Amniotic stem cell (primary cell): ENCODE measurements at places on chromosomes 11 and 22.

- no peak for DNase-seq
Measured at GRCh38 chr22:21457023-21457787, 10.0 kb upstream of the TMEM191C start.

DNA sequence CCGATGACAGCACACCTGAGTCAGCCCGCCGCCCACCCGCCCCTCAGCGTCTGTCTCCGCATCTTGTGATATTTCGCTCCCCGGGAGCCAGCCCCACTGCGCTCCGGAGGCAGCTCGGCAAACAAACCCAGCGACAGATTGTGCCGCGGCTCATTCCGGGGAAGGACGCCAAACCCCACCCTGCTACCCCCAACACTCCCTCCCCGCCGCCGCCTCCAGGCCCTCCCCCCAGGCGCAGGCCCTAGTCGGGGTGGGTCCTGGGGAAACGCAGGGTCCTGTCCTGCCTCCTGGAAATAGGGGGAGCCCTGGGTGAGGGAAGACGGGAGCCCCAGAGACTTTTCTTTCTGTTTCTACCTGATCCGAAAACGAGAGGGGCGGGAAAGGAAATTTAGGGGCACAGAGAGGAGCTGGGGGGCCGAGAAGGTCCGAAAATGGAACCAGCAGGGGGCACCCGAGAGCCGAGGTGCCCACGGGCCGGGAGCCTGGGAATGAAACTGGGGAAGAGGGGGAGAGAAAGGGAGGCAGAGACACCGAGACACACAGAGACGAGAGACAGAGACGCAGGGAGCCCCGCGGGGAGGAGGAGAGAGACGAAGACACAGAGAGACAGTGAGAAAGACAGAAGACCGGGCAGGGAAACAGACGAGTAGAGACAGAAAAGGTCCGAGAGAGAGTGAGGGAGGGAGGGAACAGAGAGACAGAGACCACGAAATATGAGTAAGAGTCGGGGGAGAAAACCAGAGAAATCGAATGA lies 1.7 kb upstream of the RTN4RL2 start:
- DNase-seq = no peak

GRCh38 chr11:64878223-64878493 lies 263 bp downstream of the EHD1 start:
- no peak for DNase-seq

GRCh38 chr11:48029681-48030290 lies 49.4 kb downstream of the PTPRJ start:
- DNase-seq = no peak

- no peak for DNase-seq
Measured at GRCh38 chr11:117903505-117904382, 25.5 kb downstream of the TMPRSS13 start.

DNA sequence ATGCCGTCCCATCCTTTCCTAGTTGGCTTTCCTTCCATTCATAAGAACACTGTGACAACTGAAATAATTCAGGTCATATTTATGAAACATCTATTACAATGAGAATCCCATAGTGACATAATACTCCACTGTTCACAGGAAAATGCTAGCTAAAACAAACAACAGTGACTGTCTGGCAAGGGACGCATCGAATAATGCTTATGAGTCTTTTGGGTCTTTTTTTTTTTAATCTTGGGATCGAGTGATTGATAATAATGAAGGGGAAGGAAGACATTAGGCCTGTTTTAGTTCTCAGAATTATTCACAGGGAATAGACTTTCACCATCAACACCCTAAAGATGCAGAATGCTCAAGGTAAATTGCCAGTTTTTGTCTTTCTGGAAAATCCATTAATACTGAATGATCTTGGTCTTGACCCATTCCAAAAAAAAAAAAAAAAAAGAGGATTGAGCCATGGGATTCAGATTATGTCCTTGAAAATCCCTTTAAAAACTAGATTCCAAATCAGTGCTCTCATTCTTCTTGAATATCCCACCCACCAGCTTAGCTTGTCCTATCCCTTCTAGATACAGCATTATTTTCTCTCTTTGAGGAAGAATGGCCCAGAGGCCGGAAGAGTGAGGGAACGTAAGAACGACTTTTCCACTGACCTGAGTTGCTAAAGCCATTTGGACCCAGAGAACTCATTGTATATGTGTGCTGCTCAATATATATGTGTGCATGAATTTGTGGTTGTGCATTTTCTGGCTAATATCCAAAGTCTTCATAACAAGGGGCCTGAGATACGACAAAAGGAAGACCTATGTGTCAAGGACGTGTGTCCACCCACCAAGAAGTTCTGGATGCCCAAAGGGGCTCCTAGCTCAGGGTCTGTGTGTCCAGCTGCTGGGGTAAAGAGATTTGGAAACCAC lies 35.2 kb upstream of the CREB3L1 start:
- no peak for DNase-seq

DNA sequence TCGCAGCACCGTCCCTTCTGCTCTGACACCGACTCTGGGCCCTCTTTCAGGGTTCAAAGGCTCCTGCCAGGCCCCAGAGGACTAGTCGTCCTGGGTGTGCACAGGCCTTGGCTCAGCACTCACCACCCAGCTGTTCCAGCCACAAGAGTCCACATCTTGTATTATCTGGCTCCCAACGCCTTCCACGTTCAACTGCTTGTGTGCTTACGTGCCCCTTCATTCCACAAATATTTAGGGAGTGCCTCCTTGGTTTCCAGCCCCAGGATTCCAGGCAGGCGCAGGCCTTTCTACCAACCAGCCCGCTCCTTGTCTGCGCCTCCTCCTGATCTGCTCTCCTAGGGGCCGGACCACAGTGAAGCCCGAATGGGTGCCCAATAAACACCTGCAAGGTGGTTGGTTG lies 70.9 kb downstream of the SCUBE1 start:
- DNase-seq = no peak

GRCh38 chr11:112115386-112115785 lies 28.7 kb downstream of the SDHD start:
- no peak for DNase-seq

DNA sequence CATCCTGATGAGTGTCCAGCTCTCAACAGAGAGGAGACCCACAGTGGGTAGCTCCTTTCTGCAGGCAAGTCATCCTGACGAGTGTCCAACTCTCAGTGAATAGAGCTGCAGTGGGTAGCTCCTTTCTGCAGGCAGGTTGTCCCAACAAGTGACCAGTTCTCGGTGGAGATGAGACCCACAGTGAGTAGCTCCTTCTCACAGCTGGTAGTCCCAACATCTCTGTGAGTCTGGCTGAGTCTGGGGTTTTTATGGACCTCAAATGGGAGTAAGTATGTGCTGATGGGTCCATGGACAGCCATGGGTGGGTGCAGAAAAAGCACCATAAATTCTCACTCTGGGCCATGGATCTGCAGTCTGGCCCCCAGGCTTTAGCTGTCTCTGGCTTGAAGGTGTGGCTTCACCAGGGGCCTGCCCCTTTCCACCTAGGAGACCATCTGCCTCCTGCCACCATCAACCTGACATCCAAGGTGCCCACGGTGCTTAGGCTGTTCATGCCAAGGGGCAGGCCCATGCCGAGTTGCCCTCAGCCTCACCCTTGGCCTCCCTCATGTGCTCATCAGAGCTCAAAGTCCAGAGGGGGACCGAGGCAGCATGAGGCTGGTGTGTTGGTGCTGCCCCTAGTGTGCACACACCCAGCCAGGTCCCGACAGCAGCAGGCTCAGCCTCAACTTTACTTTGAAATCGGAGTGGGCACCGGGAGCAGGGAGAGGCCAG lies 15.3 kb downstream of the NPAT start:
- DNase-seq = no peak

- peak; percentile 27 for DNase-seq
Measured at GRCh38 chr11:45658292-45658991, 7.0 kb downstream of the CHST1 start.

DNA sequence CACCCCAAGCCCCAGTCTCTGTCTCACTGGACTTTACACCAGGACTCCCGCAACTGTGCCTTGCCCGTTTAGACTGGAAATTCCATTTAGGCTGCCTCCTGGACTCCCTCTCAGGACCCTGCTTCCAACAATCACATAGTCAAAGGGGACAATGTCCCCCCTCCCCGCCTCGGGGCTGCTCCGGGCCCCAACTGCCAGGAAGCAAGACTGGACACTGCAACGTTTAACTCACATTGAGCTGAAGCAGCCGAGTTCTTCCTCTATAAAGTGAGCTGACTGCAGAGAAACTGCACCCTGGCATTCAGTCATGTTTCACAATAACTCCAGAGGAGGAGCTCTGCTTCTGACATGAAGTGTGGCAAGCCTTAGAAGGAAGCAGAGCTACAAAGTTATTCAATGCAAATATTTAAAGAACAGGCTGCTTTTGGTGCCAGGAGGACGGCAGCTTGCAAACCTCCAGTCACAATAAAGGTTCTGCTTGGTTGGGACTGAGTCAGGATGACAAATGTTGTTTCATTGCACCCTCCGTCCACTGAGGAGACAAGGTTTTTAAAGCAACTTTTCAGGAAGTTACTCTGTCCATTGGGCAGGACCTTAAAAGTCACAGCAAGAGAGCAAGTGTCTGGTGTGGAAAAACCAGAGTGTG lies 19.9 kb downstream of the PACSIN2 start:
- DNase-seq = peak; percentile 86

- peak; percentile 44 for DNase-seq
Measured at GRCh38 chr22:29912605-29913398, 29.8 kb downstream of the MTMR3 start.

- no peak for DNase-seq
Measured at GRCh38 chr11:32852207-32852606, 22.5 kb downstream of the PRRG4 start.

DNA sequence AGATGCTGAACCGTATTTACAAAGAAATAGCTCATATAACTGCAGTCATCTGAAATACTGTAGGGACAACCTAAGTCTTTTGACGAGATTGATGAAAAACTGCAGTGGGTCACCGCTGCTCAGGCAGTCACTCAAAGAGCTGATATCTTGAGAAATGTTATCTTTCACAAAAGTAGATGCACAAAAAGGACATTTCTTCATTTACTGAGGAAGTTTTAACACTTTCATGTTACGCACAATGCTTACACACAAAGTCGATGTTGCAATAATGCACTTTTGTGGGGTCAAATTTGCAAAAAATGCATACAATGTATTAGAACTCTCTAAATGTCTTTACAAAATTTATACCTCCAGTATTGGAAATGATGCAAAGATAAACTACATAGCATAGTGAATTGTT lies 16.2 kb upstream of the OR10V1 start:
- no peak for DNase-seq

GRCh38 chr22:50061141-50061823 lies 3.2 kb upstream of the TTLL8 start:
- DNase-seq = no peak

GRCh38 chr22:24521791-24522245 lies 26.7 kb downstream of the UPB1 start:
- DNase-seq = no peak

GRCh38 chr22:47858773-47859306 lies 1096.4 kb downstream of the TBC1D22A start:
- DNase-seq = no peak

DNA sequence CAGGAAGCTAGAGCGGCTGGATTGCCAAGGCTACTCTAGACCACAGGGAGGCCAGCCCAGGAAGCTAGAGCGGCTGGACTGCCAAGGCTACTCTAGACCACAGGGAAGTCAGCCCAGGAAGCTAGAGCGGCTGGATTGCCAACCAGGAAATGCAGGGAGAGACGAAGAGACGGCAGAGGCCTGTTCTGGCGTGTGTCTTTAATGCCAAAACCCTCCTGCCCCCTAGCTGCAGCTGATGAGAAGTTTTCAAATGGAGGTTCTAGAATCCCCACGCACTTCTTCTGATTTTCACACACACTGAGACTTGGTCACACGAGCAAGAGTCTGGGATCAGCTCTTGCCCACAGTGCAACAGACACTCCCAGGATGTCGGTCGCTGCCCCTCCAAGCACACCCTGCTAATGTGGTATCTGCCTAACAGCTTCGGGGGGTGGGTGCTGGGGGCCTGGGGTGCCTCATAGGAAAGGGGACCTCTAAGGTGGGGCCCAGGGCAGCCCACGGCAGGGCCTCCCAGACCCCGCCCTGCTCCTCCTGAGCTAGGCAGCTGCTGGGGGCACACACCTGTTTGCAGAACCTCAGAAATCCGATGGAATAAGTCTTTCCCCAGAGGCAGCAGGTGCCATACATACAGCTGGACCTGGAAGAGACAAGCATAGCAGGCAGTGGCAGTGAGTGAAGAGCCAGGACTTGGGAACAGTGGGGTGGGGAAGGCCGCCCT lies 28.5 kb downstream of the MAFF start:
- DNase-seq = no peak

GRCh38 chr11:33941637-33942160 lies 49.8 kb upstream of the LMO2 start:
- no peak for DNase-seq

GRCh38 chr11:46142561-46142960 lies 21.3 kb upstream of the PHF21A start:
- DNase-seq = no peak

- no peak for DNase-seq
Measured at GRCh38 chr11:46375392-46376101, 5.9 kb upstream of the MDK start.

- DNase-seq = no peak
Measured at GRCh38 chr22:31091106-31091975, 10.2 kb downstream of the SMTN start.

DNA sequence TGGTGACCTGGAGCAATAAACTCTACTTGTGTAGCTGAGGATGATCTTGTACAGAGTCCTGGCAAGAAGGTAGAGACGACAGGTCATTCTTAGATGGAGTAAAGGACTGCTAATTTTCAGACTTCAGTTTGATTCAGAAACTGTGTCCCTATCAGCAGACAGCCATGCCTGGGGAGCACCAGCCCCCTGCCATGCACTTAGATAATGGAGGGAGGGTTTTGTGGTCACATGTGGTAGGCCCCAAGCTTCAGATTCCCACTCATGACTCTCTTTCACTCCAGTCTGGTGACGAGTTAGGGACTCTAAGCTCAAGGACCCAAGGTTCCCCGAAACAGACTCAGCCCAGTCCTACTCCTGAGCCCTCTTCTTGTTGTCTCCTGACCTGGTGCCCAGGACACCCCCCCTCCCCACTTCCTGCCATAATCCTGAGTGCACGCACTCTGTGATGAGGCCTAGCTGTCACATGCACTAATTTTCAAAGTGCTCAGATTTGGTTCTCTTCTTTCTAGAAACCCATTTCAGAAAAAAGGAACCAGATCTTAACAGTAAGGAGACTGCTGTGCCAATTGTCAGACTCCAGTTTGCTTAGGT lies 10.2 kb upstream of the AMPD3 start:
- no peak for DNase-seq

DNA sequence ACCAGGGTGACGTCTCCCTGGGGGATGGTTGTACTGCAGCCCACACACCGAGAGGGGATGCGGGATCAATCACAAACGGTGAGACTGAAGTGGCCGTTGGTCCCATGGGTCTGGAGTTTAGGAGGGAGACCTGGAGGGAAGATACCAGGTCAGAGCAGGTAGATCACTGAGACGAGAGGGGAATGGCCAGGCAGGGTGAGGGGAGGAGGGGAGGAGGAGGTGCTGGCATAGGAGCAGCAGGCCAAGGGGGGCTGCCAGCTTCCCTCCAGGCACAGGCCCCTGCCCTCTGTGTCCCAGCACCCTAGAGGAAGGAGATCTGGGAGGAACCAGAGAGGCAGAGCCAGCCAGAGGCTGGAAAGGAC lies 7.0 kb downstream of the MAPK8IP2 start:
- DNase-seq = no peak

DNA sequence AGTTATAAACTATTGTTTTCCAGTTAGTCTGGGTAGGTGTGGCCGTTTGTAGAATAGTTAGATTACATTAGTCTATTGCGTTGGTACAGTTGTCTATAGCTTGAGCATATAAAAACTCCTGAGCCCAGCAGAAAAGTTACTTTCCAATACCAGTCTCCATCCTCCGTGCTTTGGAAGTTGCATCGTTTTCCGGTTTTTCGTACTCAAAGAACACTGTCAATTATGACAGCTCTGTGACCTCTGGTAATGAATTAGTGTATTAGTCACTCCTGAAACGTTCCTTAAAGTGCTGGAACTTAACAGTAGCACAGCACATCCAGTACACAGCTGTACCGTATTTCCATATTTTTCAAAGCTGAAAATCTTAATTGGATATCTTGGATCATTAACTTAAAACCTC lies 808 bp upstream of the MSANTD2 start:
- no peak for DNase-seq
